ENCODE measurements at places on chromosomes 13 and 19.

DNA sequence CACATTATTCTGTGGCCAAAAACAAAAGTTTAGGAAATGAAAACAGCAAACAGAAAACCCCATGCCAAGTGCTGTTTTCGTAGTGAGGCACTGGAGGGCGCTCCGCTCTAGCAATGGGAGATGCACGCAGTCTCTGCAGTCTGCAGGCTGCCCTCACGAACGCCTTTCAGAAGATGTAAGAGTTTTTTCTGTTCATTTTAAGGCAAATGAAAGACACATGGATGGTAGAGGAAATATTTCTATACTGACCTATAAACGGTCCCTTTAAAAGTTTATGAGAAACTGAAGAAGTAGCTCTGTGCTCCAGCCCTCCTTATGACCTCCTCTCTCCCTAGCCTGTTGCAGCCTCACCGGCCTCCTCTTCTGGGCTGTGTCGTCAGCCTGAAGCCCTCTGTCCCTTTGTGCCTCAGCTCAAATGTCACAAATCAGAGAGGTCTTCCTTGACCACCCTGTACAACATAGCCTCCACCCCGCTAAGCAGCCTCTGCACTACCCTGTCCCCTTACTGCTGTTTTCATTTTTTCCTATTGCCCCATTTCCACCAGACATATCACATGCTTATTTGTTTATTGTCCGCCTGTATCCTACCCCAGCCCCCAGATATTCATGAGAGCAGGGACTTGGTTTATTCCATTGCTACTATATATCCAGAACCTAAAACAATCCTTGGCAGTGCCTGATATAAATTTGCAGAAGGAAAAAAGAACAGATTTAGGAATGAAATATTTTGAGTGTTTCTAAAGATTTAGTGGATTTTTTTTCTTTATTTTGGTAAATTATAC, 116.4 kb downstream of the TM9SF2 start:
- DNase-seq: peak; percentile 41

DNA sequence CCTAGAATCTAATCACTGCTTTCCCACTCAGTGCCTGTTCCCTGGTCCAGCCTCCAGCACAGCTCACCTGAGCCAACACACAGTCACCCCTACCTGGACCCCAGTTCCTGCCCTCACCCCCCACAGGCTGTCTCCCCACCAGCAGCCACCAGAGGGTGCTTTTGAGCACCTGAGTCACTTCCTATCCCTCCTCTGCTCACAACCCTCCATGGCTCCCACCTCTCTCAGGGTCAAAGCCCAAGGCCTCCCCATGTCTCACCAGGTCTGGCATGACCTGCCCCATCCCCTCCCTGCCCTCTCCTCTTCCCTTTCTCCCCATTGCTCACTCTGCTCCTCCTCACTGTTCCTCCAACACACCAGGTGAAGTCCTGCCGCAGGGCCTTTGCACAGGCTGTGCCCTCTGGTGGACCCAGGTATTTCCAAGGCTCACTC, 7.1 kb upstream of the DPP9 start:
- peak; percentile 78 for DNase-seq

DNA sequence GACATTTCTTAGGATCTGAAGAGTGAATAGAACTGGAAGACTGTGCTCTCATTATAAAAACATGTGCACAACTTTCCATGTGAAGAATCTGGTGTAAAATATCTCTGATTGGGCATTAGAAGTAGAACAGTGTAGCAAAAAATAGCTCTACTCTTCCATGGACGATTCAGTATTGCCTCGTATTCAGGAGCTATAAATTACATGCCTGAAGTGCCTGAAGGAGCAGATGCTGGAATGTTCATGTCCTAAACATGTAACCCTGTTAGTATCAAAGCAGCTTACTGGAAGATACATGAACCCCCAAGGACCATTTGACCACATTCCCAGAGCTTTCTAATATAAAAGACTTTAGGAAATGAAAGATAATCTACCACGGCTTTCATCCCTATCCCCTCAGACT, 528.9 kb downstream of the DACH1 start:
- DNase-seq: no peak

DNA sequence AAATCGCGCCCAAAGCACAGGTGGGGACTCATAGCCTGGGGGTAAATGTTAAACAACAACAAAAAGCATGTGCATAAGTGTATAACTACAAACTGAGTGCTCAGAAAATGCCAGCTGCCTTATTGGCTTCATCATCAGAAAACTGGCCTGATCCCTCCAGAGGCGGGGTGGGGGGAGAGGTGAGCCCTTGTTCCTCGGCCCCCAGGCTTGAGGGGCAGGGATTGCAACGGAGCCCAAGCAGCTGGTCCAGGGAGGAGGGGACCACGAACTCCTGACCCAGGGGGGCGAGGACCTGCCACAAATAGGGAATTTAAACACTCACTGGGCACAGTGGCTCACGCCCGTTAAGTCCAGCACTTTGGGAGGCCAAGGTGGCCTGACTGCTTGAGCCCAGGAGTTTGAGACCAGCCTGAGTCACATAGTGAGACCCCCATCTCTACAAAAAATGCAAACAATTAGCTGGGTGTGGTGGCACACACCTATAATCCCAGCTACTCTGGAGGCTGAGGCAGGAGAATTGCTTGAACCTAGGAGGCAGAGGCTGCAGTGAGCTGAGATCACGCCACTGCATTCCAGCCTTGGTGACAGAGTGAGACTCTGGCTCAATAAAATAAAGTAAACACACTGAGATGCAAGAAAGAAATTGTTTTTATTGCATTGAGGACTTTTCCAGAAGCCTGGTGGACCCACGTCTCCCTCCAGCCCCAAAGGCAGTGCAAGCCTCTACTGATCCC, 8.7 kb downstream of the SIRT6 start:
- no peak for DNase-seq

DNA sequence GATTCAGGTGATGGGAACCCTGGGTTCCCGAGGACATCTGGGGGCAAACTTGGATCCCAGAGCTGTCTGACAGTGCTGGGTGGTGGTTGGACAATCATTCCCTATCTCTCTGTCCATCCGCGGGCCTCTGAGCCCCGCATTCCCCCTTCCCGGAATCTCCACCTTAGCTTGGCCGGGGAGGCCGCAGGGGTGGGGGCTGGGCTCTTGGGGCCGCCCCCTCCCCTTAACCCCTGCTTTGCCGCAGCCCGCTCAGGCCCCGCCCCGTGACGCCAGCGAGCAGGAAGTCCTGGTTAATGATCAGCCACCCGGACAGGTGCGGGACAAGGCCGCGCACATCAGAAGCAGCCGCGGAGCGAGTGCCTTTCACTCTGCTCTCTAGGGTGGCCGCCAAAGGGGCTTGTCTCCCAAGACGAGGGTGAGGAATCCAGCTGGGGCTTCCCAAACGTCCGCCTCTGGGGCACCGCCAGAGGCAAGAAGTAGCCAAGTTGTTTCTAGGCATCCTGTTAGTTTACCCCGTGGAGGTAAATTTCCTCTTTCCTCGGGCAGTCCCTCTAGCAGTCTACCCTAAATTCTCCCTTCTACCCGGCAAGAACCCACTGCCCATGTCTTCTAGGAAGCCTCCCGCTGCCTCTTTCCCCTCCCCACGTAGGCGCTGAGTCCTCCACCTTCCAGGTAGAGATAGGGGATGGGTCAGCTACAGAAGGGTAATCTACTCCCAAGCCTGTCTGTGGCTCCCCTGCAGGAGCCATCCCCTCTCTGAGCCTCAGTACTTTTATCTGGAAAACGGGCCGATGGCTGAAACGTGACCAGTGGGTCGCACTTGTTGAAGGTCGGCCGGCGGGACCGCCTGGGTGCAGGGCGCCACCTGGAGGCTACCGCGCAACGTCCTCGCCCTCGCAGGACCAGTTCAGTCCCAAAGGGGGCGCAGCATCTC, 3.0 kb downstream of the IRF2BP1 start:
- peak; percentile 85 for DNase-seq

DNA sequence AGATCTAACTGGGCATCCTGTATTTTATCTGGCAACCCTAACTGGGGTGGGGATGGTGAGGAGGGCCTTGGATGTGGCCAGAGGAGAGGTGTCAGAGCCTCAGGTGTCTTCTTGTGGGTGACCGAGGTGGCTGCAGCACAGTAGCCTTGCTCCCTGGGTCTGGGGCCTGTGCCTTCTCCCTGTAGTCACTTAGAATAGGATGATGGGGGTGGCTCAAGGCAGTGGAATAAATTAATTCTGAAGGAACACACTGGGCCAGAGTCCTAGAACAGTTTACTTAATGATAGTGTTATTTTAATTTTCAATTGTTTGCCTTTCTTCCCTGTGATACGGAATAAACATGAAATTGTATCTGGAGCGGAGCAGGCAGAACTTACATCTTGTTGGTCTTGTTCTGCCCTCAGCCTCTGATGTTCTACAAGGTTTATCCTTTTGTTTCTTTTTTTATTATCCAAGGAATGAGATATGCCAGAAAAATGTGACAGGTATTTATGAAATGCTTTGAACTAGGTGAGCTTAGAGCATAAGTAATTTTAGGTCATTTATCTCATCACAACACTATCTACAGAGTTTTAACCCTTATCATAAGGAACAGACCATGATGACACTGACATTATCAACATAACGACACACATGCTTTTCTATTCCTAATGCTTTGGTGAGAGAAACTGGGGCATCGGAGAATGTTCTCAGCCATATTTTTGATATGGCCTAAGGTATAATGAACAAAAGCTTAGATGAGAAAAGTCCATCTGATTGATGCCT, 51.4 kb downstream of the LRCH1 start:
- no peak for DNase-seq
